ENCODE measurements at places on chromosomes 4 and X. TPM values are rescaled to one million over a fixed set of nuclear protein-coding genes. Genes with fewer than 3 reads are reported as not detected.

The ARHGAP36 gene
- total RNA-seq = 0.95 TPM

The USP17L27 gene
- not detected for total RNA-seq

The BRS3 gene
- not detected for total RNA-seq

The ERCC6L gene
- not detected for total RNA-seq

The CABS1 gene
- total RNA-seq = not detected

The PWWP3B gene
- 3.2 TPM for total RNA-seq

- no peak for DNase-seq
Observed at GRCh38 chrX:126658447-126658846, 105.8 kb upstream of the DCAF12L1 start.

DNA sequence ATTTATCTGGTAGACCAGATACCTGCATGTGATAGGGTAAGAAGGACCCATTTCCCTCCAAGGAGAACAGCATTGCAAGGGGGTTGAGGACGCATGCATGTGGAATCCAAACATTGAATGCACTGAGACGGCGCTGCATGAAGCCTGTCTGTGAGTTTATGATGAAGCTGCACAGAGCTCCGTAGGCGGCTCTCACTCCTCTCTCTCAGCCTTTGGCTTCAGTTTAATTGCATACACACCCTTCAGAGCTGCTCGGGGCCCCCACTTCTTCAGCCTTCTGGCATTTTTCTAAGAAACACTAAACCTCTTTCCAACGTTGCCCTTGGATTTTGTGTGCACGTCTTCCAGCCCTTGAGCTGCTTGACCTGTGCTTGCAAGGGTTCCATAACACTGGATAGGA, 176.6 kb downstream of the DHRSX start:
- no peak for DNase-seq

DNA sequence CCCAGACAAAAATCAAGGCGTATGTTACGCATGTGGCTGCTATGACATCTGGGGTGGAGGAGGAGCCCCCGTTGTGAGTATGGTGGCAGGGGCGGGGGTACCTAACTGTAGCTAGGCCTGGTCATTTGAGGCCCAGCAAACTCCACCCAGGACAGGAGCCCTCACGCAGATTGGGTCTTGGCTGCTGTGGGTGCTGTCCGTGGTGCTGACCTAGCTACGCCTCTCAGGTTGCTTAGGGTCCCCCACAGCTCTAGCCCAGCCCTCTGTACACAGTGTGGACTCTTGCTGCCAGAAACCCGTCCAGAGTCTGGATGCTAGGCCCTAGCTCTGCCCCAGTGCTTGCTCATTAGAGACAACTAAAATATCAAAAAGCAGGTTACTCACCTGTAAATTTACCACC, 146.7 kb upstream of the PSAPL1 start:
- no peak for DNase-seq

- DNase-seq = no peak
Observed at GRCh38 chrX:675955-676295, 45.3 kb downstream of the SHOX start.

DNA sequence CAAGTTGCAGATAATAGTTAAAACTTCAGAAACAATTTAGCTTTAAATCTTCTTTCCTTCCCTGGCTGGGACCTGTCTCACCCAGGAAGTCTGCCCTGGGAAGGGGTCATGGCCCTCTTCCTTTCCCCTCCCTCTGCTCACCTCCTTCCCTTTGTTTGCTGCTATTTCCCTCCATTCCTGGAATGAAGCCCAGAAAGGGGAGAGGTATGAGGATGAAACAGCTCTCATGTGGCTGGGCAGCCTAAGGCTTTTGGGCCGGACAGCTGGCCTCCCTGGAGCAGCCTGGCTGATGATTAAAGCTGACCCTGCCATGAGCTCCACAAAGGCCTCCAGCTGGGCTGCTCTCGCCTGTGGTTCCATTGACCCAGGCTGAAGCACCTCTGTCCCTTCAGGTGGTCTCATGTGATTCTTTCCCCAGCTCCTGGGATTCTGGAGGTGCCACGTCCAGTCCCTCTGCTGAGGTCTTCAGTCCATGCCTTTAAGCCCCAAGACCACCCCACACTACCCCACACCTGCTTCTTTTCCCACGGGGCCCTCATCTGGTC, 202.1 kb downstream of the PTTG2 start:
- no peak for DNase-seq

Measured in gastrocnemius medialis (tissue), 4 donors.